NCI-H2029 (cell line): ENCODE measurements at places on chromosomes 12 and 14.

DNA sequence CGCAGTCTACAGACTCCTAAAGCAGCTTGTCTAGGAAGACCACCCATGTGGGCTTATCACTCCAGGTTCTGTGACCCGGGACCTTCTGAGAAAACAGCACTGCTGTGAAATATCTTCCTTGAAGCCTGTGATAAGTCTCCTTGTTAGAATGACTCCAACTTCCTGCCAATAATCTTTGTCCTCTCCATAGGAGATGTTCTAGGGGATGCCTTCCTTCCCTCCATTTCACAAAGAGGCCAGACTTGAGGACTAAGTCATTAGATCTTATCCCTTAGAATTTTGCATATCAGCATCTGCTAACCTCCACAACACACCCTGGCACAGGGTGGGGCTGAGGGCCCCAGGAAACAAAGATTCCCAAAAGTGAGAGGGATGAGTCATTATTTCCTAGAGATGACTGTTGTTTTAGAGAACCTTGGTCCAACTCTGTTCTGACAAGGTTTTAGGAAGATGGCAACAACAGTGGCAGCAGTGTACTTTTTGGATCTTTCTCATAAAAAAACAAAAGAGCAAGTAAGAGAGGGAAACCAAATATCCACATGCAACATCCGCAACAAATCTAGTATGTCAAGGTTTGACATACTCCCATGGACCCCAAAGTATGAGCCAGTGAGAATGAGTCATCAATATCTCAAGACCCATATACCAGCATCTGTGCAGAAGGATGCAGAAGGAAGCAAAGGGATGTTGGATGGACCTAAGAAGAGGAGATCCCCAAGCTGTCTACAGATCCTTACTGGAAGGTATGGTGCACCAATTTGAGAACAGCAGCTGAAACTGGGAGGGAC is 6.0 kb downstream of the LTB4R start:
- no peak for DNase-seq

- DNase-seq: no peak
Observed at GRCh38 chr14:67690011-67690410, 5.6 kb downstream of the RDH11 start.

GRCh38 chr14:31752867-31753661 is 191.9 kb downstream of the NUBPL start:
- no peak for DNase-seq

DNA sequence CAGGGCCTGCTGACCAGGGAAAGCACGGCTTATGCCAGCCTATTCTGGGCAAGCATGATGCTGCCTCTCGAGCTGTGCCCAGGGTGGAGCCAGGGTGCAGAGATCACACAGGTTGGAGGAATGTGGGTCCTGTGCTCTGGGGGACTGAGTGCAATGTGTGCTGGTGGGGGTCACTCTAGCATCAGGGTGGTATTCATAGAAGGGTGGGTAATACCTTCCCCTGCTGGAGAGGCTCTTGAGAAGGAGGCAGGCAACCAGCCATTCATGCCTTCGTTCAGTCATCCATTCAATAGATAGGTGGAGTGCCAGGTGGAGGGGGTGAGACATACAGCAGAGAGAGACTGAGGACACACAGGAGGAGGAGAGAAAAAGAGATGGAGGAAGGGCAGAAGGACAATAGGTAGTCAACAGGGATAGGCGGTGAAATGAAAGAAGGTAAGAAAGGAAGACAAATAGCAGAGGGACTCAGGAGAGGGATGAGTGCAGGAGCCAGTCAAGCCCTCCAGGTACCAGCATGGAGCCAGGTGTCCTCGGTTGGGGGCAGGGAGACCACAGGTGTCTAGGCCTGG is 5.2 kb upstream of the ZNF385A start:
- no peak for DNase-seq

GRCh38 chr12:106984588-106985137 is 2.3 kb downstream of the MTERF2 start:
- DNase-seq: no peak

GRCh38 chr14:62006116-62006731 is 244.0 kb downstream of the SNAPC1 start:
- no peak for DNase-seq
